ENCODE measurements at places on chromosomes 2 and 18.

- peak; percentile 94 for DNase-seq
These were observed 421 bp upstream of the NAB1 start for GRCh38 chr2:190648289-190649034.

DNA sequence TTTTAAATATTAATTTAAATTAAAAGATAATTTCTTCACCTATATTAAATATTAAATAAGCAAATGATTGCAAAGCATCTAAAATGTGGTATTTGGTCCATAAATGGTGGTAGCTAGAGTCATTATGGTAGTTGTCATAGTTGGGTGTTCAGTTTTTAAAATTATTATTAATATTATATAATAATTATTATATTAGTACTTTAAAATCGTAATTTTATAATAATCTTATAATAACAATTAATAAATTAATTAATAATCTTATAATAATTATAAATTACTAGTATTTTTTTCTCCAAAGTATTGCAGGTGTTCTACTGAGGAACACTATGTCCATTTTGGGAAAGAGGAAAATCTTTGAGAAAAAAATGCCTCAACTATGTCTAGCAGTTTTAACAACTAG is 835.5 kb upstream of the GCFC2 start:
- DNase-seq: no peak

- DNase-seq: no peak
These were observed 107.3 kb downstream of the TMEFF2 start for GRCh38 chr2:192087398-192087958.

DNA sequence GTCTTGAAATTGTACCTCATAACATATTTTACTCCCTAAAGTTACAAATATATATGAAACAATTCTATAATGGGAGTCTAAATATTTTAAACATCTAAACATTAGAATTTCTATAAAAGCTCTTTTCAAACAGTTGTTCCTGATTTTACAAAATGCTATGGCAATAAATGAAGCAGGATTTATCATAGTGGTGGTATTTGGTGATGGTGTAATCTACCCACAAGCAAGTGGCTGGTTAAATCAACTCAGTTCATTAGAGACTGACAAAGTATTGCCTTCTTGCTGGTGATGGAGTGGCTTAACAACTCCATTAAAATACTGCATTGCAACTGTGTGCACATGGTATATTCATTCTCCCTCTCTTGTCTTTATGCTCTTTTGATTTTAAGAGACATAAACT is 138.9 kb downstream of the PMAIP1 start:
- no peak for DNase-seq

DNA sequence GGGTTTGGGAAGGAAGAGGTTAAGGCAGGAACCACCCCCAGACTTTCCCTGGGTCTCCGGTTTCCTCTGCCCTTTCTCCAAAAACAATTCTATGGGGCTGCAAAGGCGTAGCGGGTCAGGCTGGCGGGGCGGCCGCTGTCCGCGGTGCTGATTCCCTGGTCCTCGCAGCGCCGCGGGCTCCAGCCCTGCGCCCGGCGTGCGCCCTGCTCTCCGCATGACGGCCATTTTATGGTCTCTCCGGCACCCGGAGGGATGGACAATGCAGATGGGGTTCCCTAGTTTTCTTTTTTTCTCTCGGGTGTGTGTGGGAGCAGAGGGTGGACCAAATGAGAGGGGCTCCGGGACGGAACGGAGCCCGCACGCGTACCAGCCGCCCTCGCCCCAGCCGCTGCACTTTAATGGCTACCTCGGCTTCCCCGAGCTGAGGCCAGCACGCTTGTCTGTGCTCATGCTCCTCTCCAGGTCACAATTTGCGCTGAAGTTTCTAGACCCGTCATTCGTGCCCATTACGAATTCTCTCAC is 1.6 kb downstream of the ST8SIA3 start:
- no peak for DNase-seq

GRCh38 chr2:137048455-137048854 is 283.1 kb downstream of the THSD7B start:
- no peak for DNase-seq

Measured in B cell (primary cell).